ENCODE measurements at places on chromosomes 7 and 10.
A peak's percentile ranks its signal among the peaks of the same experiment; 100 is the strongest.

DNA sequence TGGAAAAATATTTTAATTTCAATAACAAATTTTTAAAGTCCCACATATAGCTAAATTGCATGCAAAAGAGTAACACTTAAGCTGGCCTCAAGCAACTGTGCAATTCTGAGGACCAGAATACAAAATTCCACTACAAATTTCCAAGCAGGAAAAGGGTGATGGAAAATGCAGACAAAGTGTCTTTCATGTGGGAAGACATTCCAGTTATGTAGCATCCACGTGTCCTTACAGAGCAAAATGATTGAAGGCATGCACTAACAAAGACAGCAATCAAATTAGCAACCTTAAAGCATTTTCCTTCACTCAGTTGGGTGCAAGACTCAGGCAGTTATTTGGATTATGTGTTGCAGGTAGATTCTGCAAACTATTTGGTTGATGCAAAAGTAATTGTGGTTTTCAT lies 203.7 kb downstream of the HERPUD2 start:
- DNase-seq, result no peak

DNA sequence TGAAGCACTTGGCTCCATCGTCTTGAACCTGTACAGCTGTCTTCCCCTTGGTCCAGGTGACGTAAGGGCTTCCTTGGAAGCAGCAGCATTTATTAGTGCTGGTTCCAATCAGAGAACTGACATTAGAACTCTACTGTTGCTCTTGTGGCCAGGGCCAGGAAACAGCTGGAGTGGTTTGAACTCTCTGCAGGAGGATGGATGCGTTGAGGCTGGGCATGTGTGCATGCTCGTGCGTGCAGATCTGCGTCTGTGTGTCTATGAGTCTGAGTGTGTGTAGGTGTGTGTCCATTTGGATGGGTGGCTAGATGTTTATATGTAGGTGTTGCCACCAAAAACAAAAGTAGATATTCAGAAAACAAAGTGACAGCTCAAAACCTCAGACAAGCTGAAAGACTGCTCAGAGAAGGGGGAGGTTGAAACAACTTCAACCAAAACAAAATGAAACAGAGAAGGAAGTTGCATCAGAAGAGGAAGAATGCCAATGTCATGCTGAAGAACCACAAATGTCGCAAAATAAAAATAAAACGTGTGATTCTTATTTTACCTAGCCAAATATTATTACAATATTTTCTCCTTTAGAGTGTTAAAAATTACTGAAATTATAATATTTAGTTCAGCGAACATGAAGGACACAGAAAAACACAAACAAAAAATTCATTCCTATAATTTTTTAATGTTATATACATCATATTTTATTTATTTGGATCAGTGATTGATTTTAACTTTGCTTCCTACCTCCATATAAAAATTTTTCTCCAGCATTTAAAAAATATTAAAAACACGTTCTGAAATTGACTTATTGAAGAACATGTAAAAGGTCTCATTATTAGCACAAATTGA lies 96.1 kb upstream of the MKLN1 start:
- peak; percentile 55 for DNase-seq

DNA sequence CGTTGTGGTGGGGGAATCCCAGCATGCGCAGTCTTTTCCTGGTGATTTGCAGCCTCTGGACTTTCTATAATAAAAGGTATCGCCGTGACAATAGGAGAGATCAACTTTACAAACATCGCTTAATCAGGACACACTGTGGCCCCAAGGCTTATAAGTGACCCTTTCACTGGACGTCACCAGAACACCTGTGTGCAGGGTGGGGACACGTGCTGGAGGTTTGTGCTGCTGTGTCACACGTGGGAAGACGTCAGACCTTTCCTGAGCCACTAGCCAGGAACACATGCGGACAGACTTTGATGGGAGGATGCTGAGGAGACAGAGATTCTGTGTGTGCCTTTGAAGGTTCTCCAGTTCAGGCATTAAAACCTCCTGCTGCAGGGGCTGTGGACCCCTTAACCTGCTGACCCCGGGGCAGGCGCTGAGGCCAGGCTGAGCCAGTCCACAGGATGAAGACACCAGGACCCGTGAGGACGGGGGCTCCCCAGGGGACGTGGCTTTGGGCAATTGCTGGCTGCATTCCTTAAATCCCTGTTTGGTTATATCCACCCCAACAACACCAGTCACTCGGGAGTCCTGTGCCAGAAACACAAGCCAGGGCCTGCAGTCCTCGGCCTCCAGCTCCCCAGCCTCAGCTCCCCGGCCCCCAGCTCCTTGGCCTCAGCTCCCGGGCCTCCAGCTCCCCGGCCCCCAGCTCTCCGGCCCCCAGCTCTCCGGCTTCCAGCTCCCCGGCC lies 183.4 kb downstream of the PTPRN2 start:
- no peak for DNase-seq

GRCh38 chr7:128997181-128997580 lies 57.7 kb downstream of the TNPO3 start:
- no peak for DNase-seq

DNA sequence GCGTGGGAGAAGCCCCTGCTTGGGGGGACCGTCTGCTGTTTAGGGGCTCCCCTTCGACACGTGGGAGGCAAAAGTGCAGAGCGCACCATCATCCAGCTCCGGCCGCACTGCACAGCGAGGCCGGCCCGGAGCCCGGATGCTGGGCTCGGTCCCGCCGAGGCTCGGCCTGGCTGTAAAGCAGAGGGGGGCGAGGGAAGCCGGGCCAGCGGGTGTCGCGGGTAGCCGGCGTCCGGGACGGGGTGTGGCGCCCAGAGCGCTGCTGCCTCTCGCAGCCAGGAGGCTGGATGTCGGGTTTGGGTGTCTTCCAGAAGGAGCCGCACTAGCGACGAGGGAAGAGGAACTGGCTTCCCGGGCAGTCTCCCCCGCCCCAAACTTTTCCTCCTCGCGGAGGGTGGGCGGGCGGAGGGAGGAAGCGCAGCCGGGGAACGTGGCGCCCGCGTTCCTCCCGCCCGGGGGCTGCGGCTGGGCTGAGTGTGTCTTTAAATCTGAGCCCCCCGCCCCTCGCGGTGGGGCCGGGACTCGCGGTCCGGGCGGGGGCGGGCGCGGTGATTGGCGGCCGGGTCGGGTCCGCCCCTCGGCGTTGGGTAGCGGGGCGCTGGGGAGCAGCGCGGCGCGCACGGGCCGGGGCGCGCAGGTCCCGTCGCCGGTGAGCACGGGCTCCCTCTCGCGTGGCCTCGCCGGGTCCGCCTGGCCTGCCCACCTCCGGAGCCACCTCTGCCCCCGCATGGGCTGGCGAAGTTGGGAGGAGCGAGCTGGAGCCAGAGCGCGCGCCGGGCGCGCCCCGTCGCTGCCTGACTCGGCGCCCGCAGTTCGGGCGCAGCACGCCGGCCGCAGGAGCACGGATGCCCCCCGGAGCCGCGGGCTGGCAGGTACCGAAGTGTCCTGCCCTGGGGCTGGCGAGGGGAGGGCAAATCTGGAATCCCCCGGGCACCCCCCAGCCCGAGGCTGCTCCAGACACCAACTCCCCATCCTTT lies at the start of gene PALD1:
Gene PALD1 (plus strand): TSS at position 577 of the 974 bp plus-strand sequence. CDS start 47,185 bp downstream, outside the sequence.
- no peak for DNase-seq

DNA sequence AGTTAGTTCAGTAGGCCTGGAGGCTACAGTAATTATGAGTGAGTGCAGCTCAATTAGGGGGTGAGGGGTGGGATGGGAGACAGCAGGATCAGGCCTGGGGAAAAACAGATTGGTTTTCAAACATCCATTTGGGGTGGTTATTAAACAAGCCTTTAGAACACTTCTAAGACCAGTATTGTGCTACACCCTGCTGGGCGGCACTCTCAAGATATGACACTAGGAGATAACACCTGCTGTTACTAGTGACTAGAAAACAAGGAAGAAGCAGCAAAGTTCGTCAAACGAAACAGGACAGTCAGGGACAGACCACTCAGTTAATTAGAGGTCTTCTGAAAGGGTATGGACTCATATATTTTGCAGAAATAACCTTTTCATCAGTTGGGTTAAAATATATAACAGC lies 353.6 kb downstream of the PTEN start:
- DNase-seq, result no peak

- DNase-seq, result no peak
Observed at GRCh38 chr7:598899-599298, 79.3 kb upstream of the PDGFA start.

- DNase-seq, result no peak
Observed at GRCh38 chr10:70093335-70093944, 39.2 kb downstream of the AIFM2 start.

- no peak for DNase-seq
Observed at GRCh38 chr10:53606981-53607380, 834.4 kb upstream of the MBL2 start.

DNA sequence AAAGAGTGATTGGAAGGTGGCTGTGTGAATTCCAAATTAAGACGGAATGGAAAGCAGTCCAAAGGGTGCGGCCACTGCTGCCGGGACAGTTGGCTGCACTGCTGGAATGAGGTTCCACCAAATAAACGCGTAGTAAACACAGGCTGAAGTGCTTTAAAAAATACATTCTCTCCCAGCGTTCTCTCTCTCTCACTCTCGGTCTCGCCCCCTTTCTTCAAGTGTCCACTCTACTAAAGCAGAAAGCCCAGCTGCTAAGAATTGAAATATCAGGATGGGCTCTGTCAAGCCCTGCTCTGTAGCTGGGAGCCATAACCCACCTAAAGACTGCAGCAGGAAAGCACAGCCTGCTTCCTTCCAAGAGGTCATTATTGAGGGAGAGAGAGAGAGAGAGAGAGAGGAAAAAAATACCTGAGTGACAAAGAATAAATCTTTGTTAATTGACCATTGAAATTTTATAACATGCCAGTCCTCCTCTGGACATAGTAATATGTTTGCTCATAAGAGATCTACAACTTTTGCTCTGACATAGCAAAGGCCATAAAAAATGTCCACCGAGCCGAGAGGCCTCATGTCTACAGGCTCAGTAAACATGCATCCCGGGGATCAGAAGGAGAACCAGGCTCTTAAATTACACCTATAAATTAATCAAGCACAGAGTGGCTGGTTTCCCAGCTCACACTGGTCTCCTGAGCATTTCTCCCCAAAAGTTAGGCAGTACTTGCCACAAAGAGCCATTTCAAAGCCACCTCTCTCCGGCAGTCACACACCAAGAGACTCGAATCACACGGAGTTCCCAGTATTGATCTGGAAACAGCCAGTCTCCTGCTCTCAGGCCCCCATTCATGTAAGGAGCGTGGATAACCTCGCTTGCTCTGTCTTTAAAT lies 72.8 kb downstream of the FGFR2 start:
- no peak for DNase-seq

DNA sequence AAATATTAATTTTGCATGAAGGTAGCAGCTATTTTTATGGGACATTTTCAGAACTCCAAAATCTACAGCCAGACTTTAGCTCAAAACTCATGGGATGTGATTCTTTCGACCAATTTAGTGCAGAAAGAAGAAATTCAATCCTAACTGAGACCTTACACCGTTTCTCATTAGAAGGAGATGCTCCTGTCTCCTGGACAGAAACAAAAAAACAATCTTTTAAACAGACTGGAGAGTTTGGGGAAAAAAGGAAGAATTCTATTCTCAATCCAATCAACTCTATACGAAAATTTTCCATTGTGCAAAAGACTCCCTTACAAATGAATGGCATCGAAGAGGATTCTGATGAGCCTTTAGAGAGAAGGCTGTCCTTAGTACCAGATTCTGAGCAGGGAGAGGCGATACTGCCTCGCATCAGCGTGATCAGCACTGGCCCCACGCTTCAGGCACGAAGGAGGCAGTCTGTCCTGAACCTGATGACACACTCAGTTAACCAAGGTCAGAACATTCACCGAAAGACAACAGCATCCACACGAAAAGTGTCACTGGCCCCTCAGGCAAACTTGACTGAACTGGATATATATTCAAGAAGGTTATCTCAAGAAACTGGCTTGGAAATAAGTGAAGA lies 112.3 kb downstream of the CFTR start:
- no peak for DNase-seq

DNA sequence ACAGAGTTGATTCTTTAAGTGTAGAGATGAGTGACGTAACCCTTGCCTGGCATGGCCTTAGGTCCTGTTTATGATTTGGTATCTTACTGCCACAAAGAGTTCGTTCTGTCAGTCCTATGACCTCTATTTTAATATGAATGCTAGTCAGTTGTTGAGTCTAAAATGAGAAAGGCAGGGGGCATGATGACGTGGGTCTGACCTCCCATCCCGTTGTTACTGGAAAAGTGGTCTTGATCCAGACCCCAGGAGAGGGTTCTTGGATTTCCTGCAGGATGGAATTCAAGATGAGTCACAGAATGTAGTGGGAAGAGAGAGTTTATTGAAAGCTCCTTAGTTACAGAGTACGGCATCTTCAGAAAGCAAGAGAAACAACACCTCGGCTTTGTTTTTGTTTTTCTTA lies 317.0 kb upstream of the COBL start:
- DNase-seq, result no peak

DNA sequence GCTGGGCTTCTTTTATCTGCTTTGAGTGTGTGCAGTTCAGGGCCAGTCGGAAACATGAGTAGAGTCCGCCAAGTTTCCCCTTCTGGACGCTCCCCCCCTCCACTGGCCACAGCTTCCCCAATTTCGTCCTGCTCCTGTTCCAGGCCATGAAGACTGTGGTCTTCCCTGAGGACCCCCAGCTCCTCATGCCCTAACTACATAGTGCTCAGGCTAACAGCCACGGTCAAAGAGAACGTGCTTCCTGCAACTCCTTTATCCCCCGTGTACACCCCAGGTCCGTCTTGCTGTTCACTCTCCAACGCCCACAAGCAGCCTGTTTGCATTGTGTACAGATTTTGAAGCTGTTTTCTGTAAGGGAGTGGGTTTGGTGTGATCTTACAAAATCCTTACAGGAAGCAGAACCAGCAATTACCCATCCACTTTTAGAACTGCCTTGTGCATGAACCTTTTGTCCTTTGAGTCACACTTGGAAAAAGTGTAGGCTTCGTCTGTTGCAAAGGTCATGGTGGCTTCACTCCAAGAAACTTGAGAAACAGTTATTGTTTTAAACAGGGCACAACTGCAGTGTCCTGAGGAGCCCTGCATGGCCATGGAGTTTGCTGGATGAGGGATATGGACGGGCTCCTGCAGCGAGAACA lies 77.0 kb upstream of the FAM20C start:
- peak; percentile 77 for DNase-seq

DNA sequence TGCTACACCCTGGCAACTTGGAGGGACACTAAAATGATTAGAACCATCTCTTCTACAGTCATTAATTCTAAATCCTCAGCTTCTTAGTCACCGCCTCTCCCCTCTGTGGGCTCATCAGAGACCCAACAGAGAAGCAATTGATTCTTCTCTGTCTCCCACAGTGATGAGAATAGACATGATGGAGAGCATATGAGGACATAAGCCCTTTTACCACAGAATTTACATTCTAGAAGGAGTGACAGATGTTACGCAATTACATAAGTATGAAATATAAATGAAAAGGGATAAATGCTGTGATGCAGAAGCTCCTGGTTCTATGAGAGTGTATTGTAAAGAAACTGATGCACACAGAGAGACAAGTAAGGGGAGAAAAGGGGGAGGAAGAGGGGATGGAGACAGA lies 18.1 kb upstream of the ABCB5 start:
- no peak for DNase-seq

- no peak for DNase-seq
Observed at GRCh38 chr7:657565-658119, 68.9 kb upstream of the DNAAF5 start.

- no peak for DNase-seq
Observed at GRCh38 chr7:102291056-102291915, 4.6 kb downstream of the SH2B2 start.

GRCh38 chr7:2330493-2330892 lies 16.3 kb upstream of the SNX8 start:
- no peak for DNase-seq

- no peak for DNase-seq
Observed at GRCh38 chr10:122112021-122112616, 123.2 kb downstream of the TACC2 start.

Measured in vagina (tissue), 2 donors.